Brain (organoid and tissue), 16 donors: ENCODE measurements at places on chromosomes 3 and 15.

DNA sequence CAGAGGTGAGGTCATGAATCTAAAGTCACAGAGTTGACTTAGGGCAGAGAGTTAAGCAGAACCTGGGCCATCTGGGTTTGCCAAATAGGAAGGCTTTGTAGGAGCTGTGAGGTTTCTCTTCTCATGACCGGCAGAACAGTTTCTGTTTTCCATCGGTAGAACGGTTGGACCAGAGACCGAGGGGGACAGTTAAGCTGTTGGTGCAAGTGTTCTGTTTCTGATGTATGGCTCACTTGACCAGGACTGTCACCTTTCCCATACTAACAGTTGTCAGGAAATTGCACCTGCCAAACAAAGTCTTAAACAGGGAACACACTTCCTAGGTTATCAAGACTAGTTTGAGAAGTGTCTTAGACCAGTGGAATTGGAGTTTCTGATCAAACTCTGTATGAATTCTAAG is 158.3 kb downstream of the PDCD6IP start:
- no peak for DNase-seq

- DNase-seq = no peak
These were observed 77.0 kb upstream of the UMPS start for GRCh38 chr3:124653071-124653796.

DNA sequence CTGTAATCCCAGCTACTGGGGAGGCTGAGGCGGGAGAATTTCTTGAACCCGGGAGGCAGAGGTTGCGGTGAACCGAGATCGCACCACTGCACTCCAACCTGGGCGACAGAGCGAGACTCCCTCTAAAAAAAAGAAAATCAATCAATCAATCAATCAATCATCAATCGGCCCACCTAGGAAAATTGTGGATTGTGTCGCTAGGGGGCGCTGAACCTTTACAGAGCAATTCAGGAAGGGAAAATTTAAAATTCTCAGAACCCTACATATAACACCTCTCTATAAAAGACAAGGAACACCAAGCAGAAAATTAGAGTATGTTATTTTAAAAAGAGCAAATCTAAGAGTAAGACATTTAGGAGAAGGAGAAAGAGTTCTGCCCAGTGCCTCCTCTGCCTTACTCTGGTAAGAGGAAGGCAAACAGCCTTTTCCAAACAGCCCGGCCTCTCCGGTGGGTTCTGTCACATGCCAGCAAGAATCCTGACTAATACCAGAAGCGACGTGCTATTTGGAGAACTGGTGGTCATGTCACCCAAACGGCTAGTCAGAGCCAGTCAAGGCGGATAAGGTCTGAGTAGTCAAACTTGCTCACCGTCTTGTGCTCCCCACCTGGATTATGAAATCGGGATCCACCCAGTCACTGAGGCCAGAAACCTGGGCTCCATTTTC is 22.3 kb upstream of the SMCO1 start:
- DNase-seq = peak; percentile 17

DNA sequence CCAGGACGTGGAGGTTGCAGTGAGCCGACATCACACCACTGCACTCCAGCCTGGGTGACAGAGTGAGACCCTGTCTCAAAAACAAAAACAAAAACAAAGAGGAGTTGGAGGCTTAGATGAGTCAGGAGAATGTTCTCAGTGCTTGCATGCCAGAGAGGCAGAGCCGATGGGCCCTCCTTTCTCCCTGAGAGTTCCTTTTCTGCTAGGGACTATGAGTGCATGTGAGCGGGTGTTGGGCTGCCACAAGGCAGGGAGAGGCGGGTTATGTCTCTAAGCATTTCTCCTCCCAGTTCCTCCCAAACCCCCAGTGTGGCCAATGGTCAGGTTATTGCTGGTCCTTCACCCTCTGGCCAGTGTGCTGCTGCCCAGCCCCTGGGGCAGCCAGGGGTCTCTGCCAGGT is 45.1 kb downstream of the RTP1 start:
- no peak for DNase-seq

DNA sequence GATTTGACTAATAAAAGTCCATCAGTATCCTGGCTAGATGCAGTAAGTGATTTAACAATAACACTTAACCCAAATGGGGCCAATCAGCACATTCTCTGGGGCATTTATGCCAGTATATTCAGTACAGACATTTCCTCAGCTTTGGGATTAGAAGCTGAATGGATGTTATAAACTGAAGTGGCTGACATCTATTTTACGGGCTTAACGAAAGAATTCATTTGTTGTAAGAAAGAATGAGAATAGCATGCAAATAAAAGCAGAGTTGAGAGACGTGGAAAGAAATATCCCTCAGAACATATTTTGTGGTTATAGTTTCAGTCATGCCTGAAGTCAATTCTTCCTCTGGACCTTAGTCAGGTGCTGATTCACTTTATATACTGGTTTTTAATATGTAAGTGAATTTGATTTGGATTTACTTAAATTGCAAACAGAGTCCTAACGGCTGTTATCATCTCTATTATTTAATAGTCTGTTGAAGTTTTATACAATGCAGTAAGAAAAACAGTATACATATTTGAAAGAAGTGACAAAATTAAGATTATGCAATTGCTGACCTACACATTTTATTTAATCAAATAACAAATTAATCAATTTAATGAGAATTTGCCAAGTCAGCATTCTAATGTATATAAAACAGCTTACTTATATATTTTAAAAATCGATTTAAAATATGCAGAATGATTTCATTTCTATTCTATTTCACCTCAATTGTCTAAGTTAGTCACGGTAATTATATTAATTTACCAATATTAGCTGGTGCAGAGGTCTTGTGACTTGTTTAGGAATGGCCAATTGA is 513.9 kb upstream of the CADM2 start:
- no peak for DNase-seq

DNA sequence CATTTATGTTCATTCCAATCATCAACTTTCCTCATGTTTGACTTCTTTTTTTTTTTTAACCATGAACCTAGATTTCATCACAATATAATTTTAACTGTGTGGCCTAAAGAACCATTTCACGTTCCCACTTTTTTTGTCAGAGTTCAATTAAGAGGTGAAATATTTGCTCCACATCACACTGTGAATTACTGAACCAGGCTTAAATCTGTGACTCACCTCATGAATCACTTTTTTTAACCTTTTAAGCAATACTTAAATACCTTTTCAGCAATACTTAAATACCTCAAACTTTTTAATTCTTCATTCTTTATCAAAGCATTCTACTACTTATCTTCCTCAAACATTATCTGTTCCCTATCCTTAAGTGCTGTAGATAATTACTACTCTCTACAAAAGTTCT is 137.6 kb downstream of the SI start:
- DNase-seq = no peak

DNA sequence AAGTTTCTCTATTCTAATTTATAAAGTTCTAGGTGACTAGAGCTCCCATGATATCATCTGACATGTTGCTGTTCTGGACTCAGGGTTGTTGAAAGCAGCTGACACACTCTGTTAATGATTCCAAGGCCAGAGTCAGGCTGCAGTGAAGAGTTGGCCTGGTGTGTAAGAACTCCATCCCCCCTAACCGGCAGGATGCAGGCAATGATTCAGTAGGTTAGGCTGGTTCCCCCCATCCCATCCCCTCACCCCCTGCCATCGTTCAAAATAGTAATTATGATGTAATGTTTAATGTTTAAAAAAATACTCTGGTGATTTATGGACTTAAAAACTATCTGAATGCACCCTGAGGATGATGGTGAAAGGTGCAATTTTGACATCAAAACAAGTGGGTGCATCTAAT is 4.6 kb upstream of the TRIM71 start:
- no peak for DNase-seq

GRCh38 chr15:71596672-71597071 is 213.7 kb upstream of the NR2E3 start:
- no peak for DNase-seq

GRCh38 chr15:60392986-60393790 is 4.6 kb downstream of the ANXA2 start:
- DNase-seq = no peak

- no peak for DNase-seq
These were observed 230.2 kb upstream of the CD96 start for GRCh38 chr3:111311709-111312235.
